ENCODE measurements at places on chromosomes 11 and 22.

GRCh38 chr11:128450882-128451651, 136.3 kb downstream of the ETS1 start:
- no peak for DNase-seq

DNA sequence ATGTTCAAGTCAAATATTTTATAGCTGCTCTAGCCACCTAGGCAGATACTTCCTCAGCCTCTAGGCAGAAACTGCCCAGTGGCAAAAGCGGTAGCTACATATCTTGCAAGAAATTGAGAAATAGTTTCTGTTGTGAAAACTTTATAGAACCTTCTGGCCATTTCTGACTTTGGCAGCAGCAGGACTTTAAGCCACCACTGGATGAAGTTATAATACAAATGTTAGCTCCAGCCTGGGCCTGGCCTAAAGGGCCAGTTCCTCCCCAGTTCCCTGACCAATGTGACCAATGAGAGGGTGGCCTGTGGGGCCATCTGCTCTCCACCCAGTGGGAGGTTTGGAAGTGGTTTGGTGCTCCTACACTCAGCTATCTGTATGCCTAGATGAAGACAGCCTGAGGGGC, 254.0 kb upstream of the NARS2 start:
- DNase-seq = peak; percentile 49

DNA sequence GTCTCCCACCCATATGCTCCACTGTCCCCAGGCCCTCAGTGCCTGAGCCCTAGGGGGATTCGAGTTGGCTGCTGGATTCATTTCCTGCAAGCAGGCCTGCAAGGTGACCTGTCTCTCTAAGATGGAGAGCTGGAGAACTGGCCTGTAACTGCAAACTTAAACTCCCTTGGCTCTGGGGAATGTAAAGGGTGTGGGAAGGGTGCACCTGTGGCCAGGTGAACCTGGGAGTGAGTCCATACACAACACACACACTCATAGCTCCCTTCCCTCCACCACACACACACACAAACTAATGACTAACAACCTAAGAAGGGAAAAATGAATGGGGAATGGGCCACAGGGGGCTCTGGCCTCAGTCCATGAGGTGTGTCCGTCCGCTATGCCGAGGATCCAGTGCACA, 14.5 kb downstream of the SMTNL1 start:
- DNase-seq = no peak

- no peak for DNase-seq
Measured at GRCh38 chr11:93116641-93117441, 81.0 kb downstream of the SLC36A4 start.

GRCh38 chr22:19110064-19110458, 12.2 kb downstream of the DGCR2 start:
- DNase-seq = no peak

- no peak for DNase-seq
Measured at GRCh38 chr11:12995188-12995587, 13.9 kb upstream of the RASSF10 start.

DNA sequence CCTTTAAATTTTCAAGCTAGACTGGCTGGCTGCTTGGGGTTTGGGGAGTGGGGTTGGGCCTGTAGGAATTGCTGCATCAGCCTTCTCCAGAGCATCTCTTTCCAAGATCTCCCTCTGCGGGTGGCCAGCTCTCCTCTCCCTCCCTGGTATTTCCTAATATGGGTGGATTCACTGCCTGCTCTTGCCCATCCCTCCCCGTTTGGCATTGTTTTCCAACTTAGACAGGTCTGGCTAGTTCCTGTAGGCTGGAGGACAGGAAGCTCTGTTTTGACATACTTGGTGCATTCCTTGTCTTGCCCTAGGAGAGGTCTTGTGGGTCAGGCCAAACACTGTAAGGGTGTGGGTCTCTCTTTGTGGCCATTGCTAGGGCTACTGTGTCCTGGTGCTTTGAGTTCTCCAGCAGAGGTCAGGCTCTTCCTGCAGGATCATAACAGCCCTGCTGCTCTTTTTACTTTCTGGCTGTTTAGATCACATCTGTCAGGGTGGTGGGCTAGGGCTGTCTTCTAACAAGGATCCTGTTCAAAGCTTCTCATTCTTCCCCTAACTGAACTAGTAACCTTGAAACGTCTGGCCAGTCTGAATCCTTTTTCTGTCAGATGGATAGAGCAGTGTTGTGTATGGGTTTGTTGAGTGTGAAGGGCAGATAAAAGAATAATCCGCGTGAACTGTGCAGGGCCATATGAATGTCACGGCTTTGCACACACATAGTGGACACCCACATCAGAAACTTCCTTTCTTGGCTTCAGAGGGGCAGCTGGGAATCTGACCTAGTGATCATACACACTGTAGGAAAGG, 18.3 kb upstream of the MICALL1 start:
- DNase-seq = no peak

GRCh38 chr11:6693342-6694228, 10.4 kb upstream of the MRPL17 start:
- no peak for DNase-seq

DNA sequence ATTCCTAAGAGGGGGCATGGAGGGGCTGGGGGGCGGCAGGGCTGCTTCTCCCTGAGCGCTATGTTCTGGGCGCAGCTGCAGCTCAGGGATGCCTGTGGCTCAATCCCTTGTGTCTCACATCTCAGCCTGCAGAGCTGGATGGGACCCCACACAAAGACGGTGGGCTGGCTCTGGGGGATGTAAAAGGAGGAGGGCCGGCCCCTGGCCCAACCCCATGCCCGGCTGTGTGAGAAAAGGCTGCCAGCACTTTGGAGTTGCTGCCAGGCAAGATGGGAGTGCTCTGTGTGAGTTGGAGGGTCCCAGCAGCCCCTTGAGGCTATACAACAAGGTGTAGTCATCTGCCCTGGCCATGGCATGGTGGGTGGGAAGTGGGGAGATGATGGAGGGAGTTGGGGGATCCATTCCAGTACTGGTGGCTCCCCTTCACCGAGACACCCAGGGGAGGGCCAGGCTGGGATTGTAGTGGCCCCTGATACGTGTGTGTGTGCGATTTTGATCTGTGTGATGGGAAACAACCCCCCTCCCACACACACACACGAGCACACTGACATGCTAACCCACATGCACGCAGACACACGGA, 1.3 kb upstream of the TBX10 start:
- DNase-seq = no peak
